Omental fat pad (tissue), 4 donors: ENCODE measurements at places on chromosomes 7 and 10. TPM values are rescaled to one million over a fixed set of nuclear protein-coding genes. Genes with fewer than 3 reads are reported as not detected.

GRCh38 chr10:80945264-80945880 lies 407.7 kb downstream of the SH2D4B start:
- no peak for DNase-seq

Gene FAM237B
- total RNA-seq = not detected

DNA sequence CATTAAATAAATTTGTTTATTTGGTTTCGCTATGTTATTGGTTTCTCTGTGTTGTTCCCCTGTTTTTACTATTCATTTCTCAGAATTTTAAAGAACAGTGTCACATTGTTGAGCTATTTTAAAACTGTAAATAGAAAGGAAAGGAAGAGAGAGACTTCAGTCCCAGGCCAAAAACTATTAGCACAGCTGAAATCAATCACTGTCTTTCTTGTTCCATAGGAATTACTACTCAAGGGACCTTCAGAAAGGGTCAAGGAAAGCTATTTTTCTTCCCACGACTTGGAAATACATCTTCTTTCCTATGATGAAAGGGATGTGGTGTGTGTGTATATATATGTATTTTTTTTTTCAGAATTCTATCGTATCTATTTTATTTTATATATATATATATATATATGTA lies 29.0 kb upstream of the GNAT3 start:
- DNase-seq = no peak

Gene CRPPA
- total RNA-seq = 1.4 TPM

Gene NAPEPLD
- 10.8 TPM for total RNA-seq

DNA sequence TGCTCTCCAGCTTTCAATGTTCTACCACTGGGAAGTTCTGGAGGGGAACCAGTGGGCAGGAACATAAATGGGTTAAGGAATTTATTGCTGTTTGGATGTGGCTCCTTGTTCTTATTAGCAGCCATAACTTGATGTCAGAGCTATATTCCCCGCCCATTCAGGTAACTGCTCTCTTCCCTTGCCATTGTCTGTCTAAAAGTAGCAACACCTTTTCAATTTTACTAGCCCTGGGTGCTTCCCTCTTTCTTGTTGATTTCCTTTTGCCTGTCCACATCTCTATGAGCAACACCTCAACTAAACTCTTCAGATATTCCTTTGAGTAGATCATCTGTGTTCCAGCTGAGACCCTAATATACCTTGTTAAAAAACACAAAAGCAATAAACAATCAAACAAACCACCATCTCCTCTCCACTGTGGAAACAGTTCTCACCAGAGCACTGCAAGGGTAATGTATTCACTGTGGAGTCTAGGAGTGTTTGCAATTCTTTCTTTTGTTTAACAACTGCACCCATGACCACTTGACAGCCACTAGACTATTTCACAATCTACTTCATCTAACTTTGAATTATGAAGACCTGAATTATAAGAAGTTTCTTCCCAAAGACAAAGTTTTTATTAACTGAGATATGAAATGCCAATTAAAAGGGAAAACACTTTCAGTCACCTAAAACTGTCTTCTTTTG lies 436.7 kb downstream of the IPMK start:
- DNase-seq = no peak

Gene FBXL13
- 3.2 TPM for total RNA-seq

DNA sequence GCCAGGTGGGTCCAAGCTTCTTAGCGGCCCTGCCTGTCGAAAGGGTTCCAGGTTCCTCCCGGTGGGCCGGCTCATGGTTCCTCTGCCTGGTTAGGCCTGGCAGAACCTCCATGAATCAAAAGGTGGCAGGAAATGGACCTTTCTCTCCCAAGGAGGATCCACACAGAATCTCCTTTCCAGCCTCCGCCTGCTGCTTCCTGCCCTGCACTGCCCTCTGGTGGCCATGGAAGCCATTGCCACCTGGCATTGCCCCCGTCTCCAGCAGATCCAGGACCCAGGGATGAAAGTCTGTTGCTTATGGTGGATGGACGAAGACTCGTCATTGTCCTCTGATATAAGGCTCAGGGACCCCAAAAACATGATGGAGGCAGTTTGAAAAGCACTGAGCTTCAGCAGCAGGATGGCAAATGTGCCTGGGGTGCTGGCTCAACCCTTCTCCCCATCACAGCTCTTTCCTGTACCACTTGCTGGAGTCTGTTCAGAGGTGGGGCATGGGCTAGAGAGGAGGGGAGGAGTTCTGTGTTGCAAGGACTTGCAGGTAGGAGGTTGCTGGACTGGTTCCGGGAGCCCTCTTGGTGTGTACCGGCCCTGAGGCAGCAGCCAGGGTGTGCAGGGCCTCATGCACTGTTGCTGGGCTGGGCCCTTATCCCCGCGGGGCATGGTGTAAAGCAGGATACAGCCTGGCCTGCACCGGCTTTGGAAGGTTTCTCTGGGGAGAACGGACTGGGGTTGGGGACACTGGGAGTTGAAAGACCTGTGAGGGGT lies 11.3 kb upstream of the INMT start:
- DNase-seq = peak; percentile 67

Gene FGL2
- total RNA-seq = 53.6 TPM

DNA sequence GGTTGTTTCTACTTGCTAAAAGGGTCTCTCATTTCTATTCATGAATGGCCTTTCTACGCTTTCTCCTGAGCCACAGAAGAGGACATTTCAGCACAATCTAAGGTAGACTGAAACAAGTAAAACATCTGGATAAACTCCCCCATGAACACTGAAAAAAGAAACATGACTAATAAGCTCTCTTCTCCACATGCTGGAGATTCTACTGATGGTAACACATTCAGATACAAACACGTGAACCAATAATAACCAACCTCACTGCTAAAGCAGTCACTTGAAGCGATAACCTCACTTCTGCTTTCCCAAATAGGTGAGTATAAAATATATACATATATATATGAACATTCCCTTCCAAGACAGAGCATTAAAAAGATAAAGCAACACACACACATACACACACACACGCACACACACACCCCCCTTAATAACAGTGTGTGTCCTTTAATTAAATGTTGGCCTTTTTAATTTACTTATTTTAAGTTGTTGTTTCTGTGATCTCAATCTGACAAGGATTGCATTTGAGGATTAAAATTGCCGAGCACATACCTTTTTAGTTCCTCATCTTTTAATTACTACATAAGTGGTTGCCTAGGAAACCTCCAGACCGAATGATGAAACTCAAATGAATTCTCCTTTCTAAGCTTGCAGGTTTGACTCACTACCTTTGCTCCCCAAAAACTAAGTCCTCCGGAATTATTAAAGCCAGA lies 292.4 kb upstream of the KLF14 start:
- DNase-seq = no peak

GRCh38 chr10:92756201-92757065 lies 66.7 kb downstream of the HHEX start:
- no peak for DNase-seq
